ENCODE measurements at places on chromosomes 3 and 15.

DNA sequence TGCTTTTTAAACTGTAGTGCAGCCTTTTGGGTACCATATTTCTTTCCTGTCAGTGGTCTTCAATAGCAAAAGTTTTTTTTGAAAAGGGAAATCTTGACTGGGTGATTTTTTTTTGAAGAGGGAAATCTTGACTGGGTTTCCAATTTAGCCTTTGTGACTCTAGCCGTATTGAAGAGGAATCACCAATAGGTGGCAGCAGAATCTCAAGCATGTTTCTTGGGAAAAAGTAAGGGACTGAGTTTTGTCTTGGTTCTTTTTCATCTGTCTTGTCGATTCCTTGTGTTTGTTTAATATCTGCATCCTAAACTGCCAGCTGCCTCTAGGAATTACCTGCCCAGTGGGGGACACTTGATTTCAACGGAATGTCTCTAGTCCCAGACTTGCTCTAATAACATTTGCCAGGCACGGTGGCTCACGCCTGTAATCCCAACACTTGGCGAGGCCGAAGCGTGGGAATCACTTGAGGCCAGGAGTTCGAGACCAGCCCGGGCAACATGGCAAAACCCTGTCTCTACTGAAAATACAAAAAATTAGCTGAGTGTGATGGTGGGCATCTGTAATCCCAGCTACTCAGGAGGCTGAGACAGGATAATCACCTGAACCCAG lies 89.2 kb downstream of the RBPMS2 start:
- peak; percentile 85 for DNase-seq

GRCh38 chr15:31489281-31489680 lies 162.6 kb downstream of the KLF13 start:
- DNase-seq: no peak

DNA sequence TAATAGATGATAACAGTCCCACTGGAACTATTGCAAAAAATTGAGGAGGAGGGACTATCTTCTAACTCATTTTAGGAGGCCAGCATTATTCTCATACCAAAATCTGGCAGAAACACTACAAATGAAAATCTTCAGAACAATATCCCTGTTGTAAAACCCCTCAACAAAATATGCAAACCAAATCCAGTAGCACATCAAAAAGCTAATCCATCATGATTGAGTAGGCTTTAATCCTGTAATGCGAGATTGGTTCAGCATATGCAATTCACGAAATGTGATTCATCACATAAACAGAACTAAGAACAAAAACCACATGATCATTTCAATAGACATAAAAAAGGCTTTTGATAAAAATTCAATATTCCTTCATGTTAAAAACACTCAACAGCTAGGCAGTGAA lies 23.9 kb upstream of the PLSCR2 start:
- no peak for DNase-seq

DNA sequence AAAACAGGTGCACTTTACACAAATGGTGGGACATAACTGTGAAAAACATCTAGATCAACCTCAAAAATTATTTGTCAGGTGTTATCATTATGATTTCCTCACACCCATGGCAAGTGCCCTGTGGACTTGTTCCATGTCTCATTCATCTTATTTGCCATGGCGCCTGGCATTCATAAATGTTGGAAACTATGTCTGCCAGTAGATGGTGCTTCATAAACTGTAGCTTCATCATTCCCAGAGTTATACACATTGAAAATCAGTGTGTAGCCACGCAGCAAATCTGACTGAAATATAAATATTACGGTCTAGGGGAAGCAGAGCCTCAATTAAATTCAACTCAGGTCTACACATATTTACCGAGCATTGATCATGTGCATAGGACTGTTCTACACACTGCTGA lies 90.7 kb downstream of the IMPG2 start:
- no peak for DNase-seq

DNA sequence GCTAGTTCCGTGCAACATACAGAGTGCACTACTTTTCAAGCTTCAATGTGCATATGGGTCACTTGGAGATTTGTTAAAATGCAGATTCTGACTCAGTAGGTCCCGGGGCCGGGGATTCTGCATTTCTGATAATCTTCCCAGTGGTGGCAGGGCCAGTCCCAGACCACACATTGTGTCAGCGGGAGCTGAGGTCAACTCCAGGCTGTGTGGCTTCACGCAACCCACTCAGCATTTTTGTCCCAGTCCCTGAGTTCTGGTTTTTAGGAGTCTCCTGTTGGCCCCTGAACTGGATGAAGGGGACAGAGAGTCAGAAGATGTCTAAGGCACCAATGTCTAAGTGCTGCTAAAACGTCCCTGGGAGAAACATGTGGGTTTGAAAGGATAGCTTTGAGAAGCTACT lies 26.1 kb upstream of the CCDC174 start:
- no peak for DNase-seq

GRCh38 chr3:72227486-72228070 lies 442.6 kb upstream of the PROK2 start:
- DNase-seq: peak; percentile 10

DNA sequence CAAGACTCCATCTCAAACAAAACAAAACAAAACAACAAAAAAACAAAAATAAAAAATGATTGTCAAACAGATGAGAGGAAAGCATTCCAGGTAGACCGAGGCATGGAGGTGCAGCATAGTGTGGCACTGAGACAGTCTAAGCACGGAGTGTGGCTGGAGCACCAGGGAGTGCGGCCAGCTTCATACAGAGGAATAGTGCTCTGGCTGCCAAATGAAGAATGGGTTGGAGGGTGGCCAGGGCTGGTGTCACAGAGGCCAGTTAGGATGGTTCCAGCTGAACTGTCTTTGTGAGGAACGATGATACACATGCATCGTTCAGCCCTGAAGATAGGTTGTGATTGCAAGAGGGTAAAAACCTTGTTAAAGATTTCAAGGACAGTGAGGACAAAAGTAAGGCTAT lies 28.3 kb downstream of the MITF start:
- DNase-seq: no peak

DNA sequence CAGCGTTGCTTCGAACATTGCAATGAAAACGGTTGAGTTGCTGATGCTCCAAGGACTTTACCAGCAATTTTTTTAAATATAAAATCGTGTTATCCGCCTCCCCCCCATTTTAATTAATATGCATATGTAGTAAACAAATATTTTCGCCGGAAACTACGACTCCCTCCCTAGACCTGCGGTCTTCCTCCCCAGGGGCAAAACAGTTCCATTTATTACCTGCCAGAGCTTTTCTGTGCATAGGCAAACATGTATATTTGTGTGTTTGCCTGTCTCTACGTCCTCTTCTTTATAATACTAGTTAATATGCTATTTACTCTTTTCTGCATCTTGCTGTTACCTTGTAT lies 593 bp upstream of the RSL24D1 start:
- DNase-seq: peak; percentile 37

- DNase-seq: no peak
Observed at GRCh38 chr3:177551431-177551836, 354.2 kb upstream of the TBL1XR1 start.

DNA sequence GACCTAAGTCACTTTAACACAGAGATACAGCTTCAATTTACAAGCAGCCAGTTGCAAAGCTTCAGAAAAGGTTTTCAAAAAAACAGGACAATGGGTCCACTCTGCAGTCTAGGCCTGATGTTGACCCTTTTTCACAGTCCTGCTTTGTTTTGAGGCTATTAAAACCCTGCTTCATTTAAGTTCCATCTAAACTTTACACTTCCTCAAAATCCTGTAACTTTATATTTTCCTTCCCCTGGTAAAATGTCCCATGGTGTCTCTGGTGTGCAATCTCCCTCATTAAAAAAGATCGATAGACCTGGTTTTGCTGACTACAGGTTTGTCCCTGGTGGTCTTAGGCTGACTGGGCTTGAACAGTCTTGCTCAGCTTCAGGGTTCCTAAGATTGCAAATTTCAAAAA lies 5.1 kb upstream of the RPL14 start:
- DNase-seq: no peak

DNA sequence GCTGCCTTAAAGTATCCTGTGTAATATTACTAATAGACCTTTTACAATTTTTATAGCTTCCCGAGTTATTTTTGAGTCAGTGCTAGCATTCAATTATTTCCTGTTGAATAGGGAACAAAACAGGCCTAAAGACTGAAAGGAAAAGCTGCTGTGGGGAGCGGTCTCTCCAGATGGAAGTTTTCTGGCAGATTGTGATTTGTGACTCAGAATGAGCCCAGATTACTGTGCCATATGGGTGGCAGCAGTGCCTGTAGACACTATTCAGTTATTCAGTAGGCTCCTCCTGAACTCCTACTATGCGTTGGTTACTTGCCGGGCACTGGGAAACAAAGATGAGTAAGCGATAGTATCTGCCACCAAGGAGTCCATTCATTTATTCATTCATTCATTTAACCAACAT lies 211.8 kb downstream of the CHST2 start:
- no peak for DNase-seq

- DNase-seq: no peak
Observed at GRCh38 chr15:59137566-59137965, 32.6 kb downstream of the CCNB2 start.

- peak; percentile 50 for DNase-seq
Observed at GRCh38 chr3:184186184-184186901, at the start of gene ABCF3. TSS of gene ABCF3 (plus strand) at chr3:184186199. CDS start at chr3:184186208, 9 bp downstream.

DNA sequence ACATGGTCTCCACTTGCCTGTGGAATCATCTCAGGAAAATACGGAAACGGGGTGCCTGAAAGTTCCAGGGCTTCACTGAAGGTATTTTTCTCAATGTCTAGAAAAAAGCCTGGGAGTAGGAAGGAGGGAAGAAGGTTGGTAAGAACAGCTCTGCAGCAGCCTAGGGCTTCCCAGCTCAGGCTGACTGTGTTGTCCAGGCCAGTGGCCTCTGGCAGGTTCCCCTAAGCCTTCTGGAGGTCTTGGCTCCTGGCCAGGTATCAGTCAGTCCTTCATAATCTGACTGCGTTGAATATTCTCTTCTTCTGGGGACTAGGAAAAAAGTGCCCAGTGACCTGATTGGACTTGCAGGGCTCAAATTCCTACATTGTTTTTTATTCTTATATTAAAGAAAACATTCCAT lies 38.6 kb downstream of the SSR3 start:
- no peak for DNase-seq

Data from hematopoietic multipotent progenitor cell treated with erythropoietin and hydrocortisone succinate and interleukin-3 and kit ligand, for 6 days (in vitro differentiated cells).